ENCODE measurements at places on chromosomes 12 and 14.

GRCh38 chr12:102757154-102757881, 159.7 kb downstream of the PAH start:
- DNase-seq, result no peak

- DNase-seq, result no peak
Observed at GRCh38 chr14:98893675-98894074, 378.3 kb downstream of the BCL11B start.

DNA sequence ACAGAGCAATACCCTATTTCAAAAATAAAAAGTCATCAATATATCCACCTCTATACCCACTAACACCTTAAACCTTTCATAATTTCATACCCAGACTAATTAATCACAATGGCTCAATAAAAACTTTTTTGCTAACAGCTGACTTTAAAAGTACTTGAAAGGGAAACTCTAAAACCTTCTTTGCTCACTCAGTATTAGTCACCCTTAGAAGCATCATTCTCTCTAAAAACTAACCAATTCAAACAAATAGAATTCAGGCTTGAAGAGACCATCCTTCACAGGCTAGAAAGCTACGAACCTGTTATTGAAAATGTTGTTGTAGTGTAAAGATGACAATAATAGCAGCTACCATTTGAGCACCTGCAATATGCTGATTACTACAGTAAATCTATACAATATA, 37.2 kb downstream of the HECTD1 start:
- no peak for DNase-seq

GRCh38 chr12:72465940-72466630, 193.9 kb downstream of the TRHDE start:
- DNase-seq, result no peak

- no peak for DNase-seq
Observed at GRCh38 chr12:55733021-55733555, 4.3 kb upstream of the CD63 start.

All from CD4-positive, alpha-beta T cell treated with Interleukin-6 at 100 ng/mL for 8 hours (primary cell).